ENCODE measurements at places on chromosomes 3 and 15. TPM values are rescaled to one million over a fixed set of nuclear protein-coding genes. Genes with fewer than 3 reads are reported as not detected.

Gene ALDH1L1
- 0.90 TPM for total RNA-seq

Gene TRIM69
- total RNA-seq, result 26.6 TPM

Gene PRSS50
- 0.24 TPM for total RNA-seq

- no peak for DNase-seq
Measured at GRCh38 chr3:107345822-107346405, 31.3 kb upstream of the CCDC54 start.

DNA sequence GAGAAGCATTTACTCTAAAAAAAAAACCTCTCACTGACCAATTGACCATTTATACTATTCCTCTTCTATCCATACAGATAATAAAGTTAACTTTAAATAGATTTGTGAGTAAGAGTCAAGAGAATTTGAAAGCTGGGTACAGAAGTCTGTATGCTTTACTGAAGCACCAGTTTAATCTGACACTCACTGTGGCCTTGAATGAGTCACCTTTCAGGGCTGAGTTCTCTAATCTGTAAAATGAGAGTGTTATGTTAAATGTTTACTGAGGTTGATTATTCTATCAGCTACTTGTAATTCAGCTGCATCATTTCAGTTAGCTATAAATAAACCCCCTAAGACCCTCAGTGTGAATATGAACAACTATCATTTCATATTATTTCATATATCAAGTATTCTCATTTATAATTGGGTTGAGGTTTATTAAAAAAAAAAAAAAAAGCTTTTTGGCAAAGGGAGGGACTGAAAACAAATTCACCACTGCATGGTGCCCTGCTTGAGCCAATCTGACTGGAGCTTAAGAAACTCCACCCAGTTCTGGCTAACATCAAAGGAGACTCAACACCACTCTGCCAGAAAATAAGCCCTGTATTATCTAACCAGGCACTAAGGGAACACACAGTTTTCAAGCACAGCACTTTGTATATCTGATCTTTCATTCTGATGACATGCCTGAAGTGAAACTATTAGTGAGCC is 2.8 kb downstream of the MAP4 start:
- DNase-seq, result no peak

DNA sequence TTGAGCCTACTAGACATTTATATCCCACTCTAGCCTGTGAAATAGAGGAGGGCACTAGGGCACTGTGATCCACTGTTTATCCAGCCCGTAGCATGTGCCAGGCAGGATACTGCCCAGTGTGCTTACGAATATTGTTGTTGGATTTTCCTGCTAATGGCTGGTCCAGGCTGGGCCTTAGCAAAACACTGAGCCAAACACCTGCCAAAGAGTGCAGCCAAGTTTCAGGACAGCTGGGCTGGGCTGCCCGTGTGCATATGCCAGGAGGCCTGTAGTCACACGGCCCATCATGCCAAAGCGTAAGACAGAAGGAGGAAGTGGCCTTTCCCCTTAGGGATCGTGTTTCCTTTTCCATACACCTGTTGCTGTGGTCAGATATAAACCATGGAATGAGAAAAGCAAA is 54.5 kb upstream of the ABHD10 start:
- DNase-seq, result no peak

DNA sequence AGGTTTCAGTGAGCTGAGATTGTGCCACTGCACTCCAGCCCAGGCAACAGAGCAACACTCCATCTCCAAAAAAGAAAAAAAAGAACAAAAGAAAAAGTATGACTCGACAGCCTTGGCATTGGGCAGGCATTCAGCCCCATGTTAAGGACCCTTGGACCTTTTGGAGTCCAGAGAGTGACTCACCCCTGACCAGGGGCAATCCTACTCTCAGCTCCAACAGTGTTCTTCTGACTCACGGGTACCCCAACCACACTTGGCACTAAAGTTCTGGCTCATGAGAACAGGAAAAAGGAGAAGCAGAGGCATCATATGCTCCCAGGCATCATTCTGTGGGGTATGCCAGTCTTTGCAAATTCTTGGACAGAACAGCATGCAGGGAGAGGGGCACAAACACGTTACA is 252.4 kb upstream of the HES1 start:
- no peak for DNase-seq

DNA sequence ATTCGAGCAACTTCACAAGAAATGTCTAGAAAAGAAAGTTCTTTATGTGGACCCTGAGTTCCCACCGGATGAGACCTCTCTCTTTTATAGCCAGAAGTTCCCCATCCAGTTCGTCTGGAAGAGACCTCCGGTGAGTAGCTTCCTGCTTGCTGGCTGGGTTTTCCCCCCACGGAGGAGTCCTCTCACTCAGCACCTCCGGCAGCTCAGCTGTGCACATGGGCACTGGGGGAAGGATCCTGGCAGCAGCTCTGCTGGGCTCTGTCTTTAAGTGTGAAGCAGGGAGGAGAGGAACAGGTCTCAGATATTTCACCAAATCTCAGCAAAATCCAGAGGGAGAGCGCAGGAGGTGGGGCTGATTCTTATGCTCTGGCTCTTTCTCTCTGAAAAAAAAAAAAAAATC is 684 bp downstream of the CAPN3 start:
- no peak for DNase-seq

DNA sequence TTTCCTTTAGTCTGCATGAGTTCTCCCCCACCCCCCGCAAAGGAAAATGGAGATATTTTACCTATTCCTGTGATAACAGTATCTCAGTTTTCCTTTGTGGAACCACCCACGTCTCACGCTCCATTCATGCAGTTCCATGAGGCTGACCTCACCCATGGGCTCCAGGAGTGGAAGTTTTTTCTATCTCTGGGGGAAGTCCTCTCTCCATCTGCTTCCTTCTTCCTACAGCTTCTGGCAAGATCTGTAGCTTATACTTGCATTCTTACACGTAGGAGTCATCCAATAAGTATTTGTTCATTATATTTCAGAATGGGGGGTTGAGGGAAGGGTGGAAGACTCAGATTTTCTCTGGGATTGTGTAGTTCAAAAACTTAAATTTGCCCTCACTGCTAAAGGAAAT is 5.8 kb upstream of the GLCE start:
- DNase-seq, result no peak

- DNase-seq, result no peak
Measured at GRCh38 chr15:96947296-96948229, 617.1 kb downstream of the NR2F2 start.

DNA sequence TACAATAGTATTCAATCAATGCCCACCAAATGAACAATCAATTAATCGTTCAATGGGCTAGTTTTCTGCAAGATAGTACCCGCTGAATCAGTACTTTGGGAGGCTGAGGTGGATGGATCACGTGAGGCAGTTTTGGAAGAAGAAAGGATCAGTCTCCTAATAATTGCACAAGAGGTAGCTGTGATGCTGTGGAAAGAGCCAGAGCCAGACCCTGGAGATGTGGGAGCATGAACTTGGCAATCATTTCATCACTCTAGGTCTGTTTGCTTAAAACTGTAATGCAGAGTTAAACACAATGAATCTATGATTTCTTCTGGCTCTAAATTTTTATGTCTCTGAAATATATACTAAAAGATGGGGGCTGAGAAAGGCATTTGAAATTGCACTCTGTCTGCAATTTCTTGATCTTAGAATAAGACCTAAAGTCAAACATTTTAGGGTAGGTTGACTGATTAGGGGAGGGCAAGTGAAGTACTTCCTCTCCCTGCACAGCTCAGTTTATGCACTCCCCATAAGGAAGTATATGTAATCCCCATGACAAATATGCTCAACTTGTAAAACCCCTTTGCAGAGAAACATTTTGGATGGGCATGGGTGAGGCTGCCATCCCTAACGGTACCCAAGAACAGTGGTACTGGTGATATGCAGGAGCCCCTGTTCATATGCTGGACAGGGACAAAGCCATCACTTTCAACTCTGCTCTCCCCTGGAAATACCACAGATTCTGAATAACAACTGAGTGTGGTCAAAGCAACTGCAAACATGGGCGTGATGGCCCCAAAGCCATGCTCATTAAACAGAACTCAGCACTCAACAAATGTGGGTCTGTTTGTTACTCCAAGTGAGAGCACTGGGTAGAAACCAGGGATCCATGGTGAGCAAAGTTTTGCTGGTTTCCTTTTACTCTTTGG is 28.6 kb upstream of the SPATA12 start:
- no peak for DNase-seq

DNA sequence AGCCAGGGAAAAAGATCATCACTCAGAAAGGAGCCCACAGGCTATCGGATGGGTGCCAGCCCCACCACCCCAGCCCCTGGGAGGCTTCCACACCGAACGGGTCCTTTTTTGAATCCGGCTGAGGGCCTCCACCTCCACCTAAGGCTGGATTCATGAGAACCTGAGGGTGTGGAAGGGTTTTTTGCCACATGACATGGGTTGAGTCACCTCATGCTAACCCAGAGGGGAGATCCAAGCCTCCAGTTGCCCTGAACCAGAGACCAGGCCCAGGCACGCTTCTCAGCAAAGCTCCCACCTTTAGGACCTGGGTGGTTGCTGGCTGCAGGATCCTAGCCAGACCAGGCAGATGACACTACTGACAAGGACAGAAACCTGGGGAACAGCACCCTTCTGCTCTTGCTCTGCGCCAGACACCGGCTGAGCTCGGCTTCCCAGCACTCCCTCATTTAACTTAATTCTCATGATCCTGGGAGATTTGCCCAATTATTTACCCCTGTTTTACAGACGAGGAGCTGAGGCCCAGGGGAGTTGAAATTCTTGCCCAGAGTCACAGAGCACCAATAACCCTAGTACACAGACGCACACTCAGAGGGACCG is 25.6 kb downstream of the DUSP7 start:
- no peak for DNase-seq

DNA sequence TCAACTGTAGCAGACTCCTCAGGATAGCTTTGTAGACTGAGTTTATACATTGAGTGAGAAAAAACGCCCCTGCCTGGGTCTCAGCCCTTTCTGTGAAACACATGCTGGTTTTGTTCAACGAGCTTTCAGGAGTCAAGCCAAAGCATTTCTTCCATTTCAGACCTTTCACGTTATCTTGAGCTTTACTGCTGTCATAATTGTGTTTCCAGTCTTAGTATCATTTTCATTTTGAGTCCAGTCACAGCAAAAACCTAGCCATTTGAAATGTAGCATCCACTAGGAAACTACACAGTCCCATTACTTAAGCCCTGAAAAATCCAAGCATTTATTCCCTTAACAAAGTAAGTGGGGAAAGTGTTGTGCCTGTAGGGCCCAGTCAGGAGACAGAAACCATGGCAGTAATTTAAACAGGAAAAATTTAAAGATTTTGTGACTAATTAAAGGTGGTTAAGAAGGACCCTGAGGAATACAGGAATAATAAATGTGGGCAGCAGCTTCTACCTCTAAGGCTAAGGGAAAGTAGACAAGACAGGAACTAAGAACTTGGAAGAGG is 110.1 kb upstream of the ABHD17C start:
- no peak for DNase-seq

DNA sequence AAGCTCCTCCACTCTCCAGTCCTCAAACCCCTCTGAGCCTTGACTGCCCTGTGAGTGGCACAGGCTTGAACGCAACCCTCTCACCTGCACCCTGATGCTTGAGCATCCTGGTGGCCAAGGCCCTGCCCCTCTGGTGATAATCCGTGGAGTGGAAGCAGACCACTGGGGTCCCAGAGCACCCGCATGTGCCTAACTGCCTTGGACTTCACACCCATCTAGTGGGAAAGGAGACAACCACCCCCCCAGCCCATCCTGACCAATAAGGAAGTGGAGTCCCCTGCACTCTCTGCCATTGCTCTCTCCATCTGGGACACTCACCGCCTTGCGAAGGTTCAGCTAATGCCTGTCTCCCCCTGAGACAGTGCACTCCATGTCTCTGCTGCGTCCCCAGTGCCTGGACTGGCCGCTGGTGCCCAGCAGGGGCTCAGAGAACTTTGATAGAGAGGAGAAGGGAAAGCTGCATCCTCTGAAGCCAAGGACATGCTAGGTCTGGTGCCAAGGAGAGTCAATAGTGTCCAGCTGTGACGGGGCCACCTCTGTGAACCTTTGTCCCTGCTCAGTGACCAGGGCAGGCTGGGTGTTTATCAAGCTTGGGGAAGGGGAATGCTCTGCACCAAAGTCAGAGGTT is 3.4 kb downstream of the KLF15 start:
- DNase-seq, result peak; percentile 50

GRCh38 chr3:98406034-98406433 is 15.6 kb downstream of the OR5K3 start:
- no peak for DNase-seq

GRCh38 chr3:63067999-63068645 is 192.9 kb upstream of the CADPS start:
- no peak for DNase-seq
